Iris pigment epithelial cell (primary cell): ENCODE measurements at places on chromosomes 11 and 22.

- DNase-seq: peak; percentile 28
Measured at GRCh38 chr11:67117672-67118180, 1.3 kb upstream of the KDM2A start.

DNA sequence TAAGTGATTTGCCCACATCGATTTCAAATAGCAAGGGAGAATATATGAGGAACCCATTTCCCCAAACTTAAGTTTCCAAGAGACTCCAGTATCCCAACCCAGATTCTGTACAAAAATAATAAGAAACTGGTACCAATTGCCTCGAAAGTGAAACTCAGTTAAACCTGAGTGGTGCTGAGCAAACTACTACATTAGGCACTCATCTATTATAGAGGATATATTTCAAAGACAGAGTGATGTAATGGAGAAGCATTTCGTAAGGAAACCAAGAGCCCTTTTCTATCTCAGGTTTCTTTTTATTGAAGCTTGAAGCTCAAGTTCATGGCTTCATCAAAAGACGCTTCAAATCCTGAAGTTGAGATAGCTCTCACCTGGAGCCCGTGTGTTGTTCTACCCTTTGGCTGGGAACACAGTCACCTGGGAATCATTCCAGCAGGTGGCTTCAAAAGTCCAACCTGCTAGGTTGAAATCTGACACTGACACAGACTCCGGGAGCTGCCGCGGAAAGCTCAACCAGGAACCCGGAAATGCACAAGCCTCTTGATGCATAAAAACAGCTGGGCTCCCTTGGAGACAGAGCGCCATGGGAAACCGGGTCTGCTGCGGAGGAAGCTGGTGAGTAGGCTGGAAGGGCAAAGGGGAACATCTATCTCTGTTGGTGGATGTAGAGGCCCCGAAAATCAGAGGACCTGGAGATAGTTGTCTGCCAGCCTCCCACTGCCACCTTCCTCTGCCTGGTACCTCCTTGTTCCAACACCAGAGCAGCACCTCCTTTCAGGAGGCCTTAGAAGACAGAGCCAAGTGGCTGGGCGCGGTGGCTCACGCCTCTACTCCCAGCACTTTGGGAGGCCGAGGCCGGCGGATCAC lies at the start of gene C11orf52:
TSS of gene C11orf52 (plus strand) at position 524 of the 867 bp plus-strand sequence. CDS start at position 584, 60 bp downstream.
- DNase-seq: peak; percentile 67

GRCh38 chr11:126391970-126392632 lies 36.6 kb downstream of the ST3GAL4 start:
- DNase-seq: no peak

DNA sequence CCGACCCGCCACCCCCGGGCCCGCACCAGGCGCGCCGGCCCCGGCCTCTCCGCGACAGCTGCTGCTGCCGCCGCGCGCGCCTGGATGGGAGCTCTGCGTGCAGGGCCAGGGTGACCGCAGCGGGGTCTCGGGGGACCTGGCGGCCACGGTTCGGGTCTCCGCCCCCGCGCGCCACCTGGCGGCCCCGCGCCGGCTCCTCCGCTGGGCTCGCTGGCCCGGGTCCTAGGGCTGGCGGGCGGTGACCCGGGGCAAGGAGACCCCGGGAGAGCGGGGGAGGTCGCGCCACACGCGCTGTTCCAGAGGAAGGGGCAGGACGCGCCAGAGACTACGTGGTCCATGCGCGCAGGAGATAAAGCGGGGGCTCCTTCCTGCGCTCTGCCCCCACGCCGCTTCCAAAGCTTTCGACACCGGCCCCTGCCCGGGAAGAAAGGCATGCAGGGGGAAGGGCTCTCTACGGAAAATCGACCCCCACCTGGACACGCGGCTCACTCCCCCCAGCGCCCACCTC lies 562 bp downstream of the SHANK2 start:
- DNase-seq: no peak

DNA sequence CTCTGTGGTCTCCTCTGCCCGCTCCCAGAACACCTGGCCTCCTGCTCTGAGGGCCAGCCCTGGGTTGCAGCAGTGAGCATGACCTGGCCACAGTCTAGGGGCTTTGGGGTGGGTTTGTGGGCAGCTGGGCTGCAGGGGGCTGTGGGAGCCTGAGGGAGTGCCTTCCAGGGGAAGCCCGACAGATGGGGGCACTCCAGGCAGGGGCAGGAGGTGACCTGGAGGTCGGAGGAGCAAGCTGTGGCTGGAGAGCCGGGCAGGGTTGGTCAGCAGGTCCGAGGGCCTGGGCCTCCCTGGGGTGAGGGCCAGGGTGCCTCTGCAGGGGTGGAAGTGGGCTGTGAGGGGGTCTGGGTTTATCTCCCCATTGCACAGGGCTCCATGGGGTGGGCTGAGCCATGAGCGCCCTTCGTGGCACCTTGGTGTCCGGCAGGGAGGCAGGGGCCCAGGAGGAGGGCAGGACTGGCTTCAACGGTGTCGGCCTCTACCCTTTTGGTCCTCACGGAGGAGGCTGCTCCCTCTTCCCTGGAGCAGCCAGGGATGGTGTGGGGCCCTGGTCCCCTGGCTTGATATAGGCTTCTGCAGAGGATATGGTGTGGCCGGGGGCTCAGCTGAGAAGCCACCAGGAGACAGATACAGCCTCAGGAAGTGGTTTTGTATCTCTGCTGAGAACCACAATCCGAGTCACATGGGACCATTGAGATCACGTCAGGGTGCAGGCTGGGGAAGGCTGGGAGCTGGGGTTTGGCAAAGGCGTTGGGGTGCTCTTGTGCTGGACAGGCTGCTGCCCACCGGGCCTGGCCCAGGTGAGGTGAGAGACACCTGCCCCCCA lies 22.3 kb downstream of the KCNQ1 start:
- DNase-seq: no peak
